Stimulated activated CD8-positive, alpha-beta memory T cell treated with anti-CD3 and anti-CD28 coated beads, Interleukin-7, amount 100 ng/mL, for 1 hour (primary cell): ENCODE measurements at places on chromosomes 2 and 18.

- DNase-seq: no peak
Observed at GRCh38 chr2:2738684-2739083, 407.6 kb upstream of the MYT1L start.

DNA sequence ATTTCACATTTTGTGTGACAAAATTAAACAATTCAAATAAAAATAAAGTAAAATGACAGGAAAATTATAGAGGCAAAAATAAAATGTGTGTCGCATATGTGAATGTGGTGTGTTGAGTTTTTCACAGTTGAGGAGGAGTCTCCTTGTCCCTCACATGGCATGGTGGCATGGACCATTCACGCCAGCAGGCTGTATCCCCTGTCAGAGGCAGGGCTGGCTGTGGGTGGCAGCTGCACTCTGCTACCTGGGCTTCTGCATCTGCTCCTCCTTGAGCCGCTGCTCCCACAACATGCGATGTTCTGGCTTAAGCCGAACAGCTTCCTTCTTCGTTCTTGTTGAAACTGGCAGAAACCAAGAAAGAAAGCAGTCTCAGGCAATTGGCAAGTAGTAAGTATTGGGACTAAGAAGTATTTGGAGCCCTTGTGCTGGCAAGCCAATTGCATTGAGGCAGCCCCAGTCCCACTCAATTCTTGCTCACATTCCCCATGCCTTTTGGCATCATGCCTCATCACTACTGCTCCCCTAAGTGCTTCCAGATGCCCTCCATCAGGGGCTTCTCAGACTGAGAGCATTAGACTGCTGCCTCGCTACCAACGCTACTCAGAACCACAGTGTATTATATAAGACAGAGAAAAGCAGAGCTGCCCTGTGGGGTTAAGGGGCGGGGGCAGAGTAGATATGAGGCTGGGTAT, 177.9 kb upstream of the NABP1 start:
- DNase-seq: no peak

GRCh38 chr2:96389736-96390135, 54.2 kb downstream of the NCAPH start:
- no peak for DNase-seq

DNA sequence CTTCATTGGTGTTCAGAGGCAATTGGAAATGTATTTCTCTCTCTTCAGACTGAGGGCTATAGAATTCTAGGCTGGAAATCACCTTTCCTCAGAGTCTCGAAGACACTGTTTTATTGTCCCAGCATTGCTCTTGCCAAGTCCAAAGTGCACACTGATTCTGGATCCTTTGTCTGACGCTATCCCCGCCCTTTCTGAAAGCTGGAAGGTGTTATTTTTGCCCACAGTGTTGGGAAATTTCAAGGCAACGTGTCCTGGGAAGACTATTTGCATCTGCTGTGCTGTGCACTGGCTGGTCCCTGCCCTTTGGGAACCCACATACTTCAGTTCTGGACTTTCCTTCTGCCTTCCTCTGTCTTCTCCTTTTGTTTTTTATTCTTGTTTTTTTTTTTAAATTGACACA, 190.8 kb downstream of the SH3BP4 start:
- DNase-seq: no peak

- no peak for DNase-seq
Observed at GRCh38 chr18:58416014-58416703, 212.7 kb downstream of the ALPK2 start.

DNA sequence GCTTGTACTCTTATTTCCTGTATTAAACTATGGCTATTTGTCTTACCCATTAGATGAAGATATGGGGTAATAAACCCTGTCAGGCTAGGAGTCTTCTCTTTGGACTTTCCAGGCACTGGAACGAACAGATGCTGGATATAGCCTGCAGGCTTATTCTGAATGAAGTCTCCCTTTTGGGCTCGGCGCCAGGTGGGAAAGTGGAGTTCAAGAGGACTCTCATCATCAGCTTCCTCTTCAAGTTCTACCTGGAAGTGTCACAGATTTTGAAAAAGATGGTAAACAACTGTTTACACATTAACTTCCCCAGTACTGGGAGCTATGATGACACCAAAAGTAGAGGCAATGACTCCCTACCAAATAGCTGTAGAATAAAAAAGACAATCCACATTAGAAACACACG, 27.9 kb downstream of the AOX1 start:
- DNase-seq: no peak

DNA sequence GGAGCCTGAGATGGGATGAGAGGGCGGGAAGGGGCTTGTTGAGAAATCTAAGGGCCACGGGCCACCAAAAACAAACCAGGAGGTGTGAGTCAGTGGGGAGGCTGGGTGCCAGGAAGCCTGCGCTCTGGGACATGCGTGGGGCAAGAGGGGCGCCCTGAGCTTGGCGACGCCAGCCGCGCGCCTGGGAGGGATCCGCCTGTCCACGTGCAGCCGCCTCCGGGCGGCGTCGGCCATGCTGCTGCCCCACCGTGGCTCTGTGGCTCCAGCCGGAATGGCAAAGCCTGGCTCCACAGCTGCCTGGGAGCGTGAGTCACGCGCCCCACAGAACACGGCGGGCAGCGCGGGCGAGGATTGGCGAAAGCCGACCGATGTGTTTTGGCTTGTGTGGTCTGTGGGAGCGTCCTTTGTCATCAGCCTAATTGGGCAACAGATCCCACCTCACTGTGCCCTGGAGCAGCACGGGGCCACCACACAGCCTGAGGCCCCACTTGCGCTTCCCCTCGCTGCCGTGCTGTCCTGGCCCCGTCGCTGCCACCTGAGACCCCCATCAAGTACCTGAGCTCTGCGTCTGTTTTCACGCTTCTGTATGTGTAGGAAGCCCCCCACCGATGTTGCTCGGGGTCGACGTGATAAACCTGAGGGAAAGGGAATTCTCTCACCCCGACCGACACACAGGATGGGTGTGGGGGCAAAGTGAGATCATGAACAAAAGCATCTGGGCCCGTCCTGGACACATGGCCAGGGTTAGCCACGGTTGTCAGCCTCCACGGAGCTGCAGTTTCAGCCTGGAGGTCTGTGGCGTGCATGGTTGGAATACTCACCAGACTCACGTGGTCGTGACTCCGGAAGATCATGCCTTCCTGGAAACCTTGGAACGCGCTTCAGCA, 80.5 kb downstream of the NFATC1 start:
- DNase-seq: no peak

- DNase-seq: no peak
Observed at GRCh38 chr2:37993143-37993542, 68.1 kb downstream of the RMDN2 start.

- DNase-seq: no peak
Observed at GRCh38 chr2:12096051-12096787, 349.8 kb downstream of the LPIN1 start.
